A549 treated with CpdA at 1 μM for 4 hours (cell line): ENCODE measurements at places on chromosomes 7 and 10. TPM values are rescaled to one million over a fixed set of nuclear protein-coding genes. Genes with fewer than 3 reads are reported as not detected.

The AKR1C8 gene
- total RNA-seq: 0.19 to 0.31 TPM in 2 of 5 replicates, not detected in the others

The PTPRZ1 gene
- not detected in 5 replicates for total RNA-seq

The CRPPA gene
- 0.52 to 0.79 TPM (median 0.70 TPM) in 5 replicates for total RNA-seq

The EZH2 gene
- total RNA-seq: 21.0 to 25.0 TPM (median 23.4 TPM) in 5 replicates

The LRIT2 gene
- total RNA-seq: not detected in 5 replicates

The PNLIP gene
- total RNA-seq: not detected in 5 replicates

The VWC2 gene
- not detected in 5 replicates for total RNA-seq

The OPN1SW gene
- total RNA-seq: not detected in 5 replicates

The PON1 gene
- 0.14 to 0.59 TPM (median 0.45 TPM) in 5 replicates for total RNA-seq

The HYAL4 gene
- total RNA-seq: 0.08 to 0.13 TPM (median 0.09 TPM) in 3 of 5 replicates, not detected in the others

The WDR37 gene
- total RNA-seq: 7.5 to 8.7 TPM (median 8.1 TPM) in 5 replicates

The SEMA3E gene
- total RNA-seq: 2.2 to 3.4 TPM (median 2.8 TPM) in 5 replicates

The BHLHA15 gene
- 0.41 to 0.81 TPM (median 0.52 TPM) in 4 of 5 replicates, not detected in the other for total RNA-seq

The ELFN1 gene
- 0.30 to 0.57 TPM (median 0.47 TPM) in 5 replicates for total RNA-seq

The INA gene
- total RNA-seq: 22.8 to 32.7 TPM (median 26.1 TPM) in 5 replicates

The CLCN1 gene
- total RNA-seq: 0.05 TPM in 1 of 5 replicates, not detected in the others

The TMEM184A gene
- 8.7 to 14.5 TPM (median 14.0 TPM) in 5 replicates for total RNA-seq

The SORCS1 gene
- not detected in 5 replicates for total RNA-seq

The INSYN2A gene
- 1.5 to 1.8 TPM (median 1.8 TPM) in 5 replicates for total RNA-seq

The RAMP3 gene
- not detected in 5 replicates for total RNA-seq

The LRRC18 gene
- not detected in 5 replicates for total RNA-seq

The CYREN gene
- 64.2 to 71.1 TPM (median 70.4 TPM) in 5 replicates for total RNA-seq

The GPR37 gene
- 0.43 to 0.85 TPM (median 0.71 TPM) in 5 replicates for total RNA-seq

The CYP3A7 gene
- total RNA-seq: not detected in 5 replicates

The CFAP46 gene
- total RNA-seq: 1.0 to 1.5 TPM (median 1.3 TPM) in 5 replicates

The CPA4 gene
- total RNA-seq: 5.8 to 8.1 TPM (median 6.5 TPM) in 5 replicates

The OR2A7 gene
- total RNA-seq: not detected in 5 replicates

The SPDYE16 gene
- not detected in 5 replicates for total RNA-seq

The ADAM22 gene
- total RNA-seq: 0.14 to 0.55 TPM (median 0.24 TPM) in 5 replicates

The TWIST1 gene
- 1.4 to 4.2 TPM (median 3.6 TPM) in 5 replicates for total RNA-seq

The CDHR3 gene
- total RNA-seq: 5.1 to 6.0 TPM (median 5.4 TPM) in 5 replicates

The PPP1R3C gene
- total RNA-seq: 13.1 to 16.9 TPM (median 15.9 TPM) in 5 replicates

The PILRA gene
- 4.0 to 6.4 TPM (median 5.4 TPM) in 5 replicates for total RNA-seq

The MET gene
- total RNA-seq: 82.1 to 117 TPM (median 103 TPM) in 5 replicates

The CPA5 gene
- total RNA-seq: not detected in 5 replicates

The RTKN2 gene
- total RNA-seq: 0.79 to 1.4 TPM (median 0.89 TPM) in 5 replicates

The FOXI2 gene
- not detected in 5 replicates for total RNA-seq

The TUBAL3 gene
- total RNA-seq: 0.24 to 0.49 TPM (median 0.31 TPM) in 5 replicates

The PLXDC2 gene
- total RNA-seq: 0.01 to 0.05 TPM (median 0.03 TPM) in 4 of 5 replicates, not detected in the other
